ENCODE measurements at places on chromosomes 11 and 22.

- DNase-seq: no peak
Measured at GRCh38 chr11:64746486-64746885, 2.5 kb upstream of the RASGRP2 start.

GRCh38 chr11:86219311-86220193 lies 25.0 kb upstream of the EED start:
- no peak for DNase-seq

DNA sequence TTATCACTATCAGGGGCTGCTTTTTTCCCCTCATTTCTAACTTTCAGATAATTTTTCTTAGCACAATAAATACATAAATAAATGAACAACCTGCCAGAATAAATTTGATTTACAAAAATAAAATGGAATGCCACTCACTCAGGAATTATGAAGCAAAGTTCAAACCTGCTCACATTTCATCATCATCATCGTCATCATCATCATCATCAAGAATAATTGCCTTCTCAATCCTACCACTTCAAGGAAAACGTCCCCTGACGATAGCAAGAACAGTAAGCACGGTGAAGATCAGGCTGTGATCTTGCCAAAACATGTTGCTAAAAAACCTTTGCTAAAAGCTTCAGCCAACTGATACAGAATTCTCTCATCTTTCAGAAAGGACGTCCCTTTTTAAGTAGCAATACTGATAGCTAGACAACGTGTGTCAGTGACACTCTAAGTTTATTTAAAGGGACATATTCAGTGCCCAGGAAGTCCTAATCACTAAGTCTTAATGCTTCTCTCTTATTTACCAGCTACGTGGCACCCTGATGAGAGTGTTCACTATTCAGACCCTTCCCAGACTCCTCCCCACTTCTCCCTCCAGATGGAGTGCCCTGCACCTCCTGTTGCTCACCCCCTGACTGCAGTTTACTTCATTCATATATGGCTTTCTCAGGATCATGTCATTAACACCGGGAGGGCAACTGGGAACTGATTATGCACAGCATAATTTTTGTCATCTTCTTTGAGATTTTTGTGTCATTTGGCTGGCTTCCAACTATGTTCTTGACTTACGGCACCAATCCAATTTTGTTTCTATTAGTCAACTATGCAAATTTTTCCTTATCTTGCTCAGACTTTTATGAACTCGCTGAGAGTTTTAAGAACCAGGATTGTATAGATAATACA lies 200.1 kb upstream of the GUCY1A2 start:
- no peak for DNase-seq

- DNase-seq: no peak
Measured at GRCh38 chr22:47139013-47139789, 376.8 kb downstream of the TBC1D22A start.

GRCh38 chr22:23402275-23403151 lies 177.6 kb downstream of the IGLL1 start:
- peak; percentile 77 for DNase-seq

GRCh38 chr11:122209619-122210366 lies 93.8 kb upstream of the BLID start:
- DNase-seq: no peak

GRCh38 chr22:22616636-22617035 lies 27.8 kb upstream of the GGTLC2 start:
- no peak for DNase-seq

DNA sequence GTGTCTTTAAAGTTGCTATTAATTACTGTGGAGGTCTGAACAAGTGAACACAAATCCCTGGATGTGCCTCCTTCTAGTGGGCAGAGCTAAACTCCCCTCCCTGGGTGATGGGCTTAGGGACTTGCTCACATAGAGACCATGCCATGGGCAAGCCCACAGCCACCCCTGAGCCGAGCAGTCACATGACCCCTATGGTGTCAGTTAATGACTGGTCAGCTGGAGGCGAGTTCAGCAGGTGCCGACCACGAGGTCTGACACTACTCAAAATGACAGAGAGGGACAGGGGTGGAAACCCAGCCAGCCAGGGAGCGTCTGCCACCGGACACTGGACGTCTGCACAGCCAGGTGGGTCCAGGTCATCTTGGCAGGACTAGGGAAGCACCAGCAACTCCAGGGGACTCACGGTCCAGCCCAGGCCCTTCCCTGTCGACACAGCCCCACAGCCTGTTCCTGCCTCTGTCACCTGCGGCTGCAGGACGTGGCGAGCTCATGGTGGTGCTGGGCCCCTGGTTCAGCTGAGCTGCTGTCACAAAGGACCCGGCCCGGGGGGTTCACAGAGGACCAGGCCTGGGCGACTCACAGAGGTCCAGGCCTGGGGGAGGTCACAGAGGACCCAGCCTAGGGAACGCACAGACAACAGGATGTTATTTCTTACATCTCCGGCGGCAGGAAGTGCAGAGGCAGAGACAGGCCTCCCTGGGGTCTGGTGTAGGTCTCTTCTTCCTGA lies 135.0 kb downstream of the BRD1 start:
- DNase-seq: no peak

- no peak for DNase-seq
Measured at GRCh38 chr11:75946531-75947530, 131.8 kb downstream of the UVRAG start.

- no peak for DNase-seq
Measured at GRCh38 chr11:114163229-114163631, 103.7 kb downstream of the ZBTB16 start.

DNA sequence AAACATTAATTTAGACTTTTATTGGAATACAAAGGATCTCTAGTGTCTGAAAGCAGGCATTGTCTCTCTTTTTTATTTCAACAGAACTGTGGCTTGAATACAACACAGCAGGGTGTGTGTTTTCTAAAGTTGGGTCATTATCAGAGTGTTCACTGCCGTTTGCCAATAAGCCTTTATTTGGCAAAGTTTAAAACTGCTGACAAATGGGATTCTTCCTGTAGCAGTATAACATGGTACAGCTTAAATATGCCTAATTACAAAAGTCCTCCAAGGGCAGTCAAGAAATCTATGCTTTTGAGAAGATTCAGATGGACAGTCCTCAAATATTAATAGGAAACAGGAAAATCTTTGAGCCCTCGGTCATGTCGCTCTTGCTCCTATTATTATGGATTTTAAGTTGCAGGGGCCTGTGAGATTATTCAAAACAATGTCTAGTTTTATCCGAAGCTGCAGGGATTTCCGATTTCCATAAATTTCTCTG lies 199.9 kb downstream of the MAML2 start:
- DNase-seq: no peak

DNA sequence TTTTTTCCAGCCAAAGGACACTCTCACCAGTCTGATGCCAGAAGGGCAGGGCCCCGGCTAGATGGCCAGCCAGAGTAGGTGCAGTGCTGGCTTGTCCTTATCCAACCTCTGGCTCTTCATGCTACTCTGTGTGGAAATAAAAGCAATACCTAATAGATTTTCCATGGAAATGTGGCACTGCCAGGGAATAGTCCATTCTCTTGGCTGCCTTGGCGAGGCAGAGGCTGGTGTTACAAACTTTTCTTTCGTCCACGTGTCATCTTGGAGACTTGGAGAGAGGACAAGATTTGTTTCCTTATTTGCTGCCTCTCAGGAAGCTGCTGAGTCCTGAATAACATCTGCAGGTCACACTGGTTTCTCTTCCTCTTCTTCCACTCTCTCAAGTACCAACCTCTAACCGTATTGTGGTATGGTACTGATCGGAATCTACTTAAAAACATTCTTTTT lies 17.2 kb upstream of the C1QTNF4 start:
- DNase-seq: no peak

DNA sequence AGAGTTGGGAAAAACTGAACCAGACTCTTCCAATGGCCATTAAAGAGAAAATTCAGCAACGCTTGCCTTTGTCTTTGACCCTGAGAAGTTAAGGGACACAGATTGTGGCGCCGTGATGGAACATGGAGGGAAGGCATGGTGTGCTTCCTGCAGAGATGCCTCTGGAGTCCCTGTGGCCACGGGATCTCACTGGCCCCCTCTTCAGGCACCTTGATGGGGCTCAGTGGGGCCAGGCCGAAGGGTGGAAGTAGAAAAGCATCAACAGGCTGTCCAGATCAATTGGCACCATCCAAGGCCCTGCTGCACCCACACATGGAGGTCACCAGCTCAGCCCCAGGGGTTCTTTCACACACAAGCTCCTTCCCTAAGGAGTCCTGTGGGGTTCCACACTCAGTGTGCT lies 42.9 kb downstream of the MORC2 start:
- no peak for DNase-seq

DNA sequence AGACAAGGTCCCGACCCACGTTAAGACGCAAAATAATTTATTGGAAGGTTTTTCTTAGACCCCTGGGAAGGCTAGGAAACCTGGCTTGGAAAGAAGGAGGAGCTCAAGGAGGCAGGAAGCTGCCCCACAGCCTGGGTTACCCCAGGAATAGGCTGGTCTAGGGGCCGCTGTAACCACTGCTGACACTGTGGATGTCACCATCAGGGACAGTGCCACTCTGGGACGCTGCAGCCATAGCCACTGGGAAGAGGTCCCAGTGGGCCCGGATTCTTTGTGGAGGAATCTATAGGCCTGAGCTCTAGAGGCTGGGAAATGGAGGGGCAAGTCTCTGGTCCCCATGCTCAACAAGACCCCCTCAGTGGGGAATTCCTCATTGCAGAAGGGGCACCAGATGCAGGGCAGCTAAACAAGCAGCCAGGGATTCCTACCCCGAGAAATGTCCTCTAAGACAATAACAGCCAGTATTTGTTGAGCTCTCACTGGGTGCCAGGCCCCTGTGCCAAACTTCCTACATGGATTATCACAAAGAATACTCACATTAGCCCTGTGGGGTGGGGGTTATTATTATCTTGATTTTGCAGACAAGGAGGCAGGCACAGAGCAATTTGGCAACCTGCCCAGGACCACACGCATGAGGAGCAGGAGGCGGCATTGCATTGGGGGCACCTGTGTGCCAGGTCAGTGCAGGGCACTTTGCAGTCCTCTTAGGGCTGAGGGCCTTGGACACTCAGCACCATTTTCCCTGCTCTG lies 19.5 kb upstream of the CHKA start:
- no peak for DNase-seq

- no peak for DNase-seq
Measured at GRCh38 chr22:30306627-30307011, 17.3 kb upstream of the CASTOR1 start.

GRCh38 chr22:32646476-32646875 lies 155.0 kb upstream of the TIMP3 start:
- no peak for DNase-seq

- DNase-seq: no peak
Measured at GRCh38 chr22:48819232-48819631, 1008.4 kb downstream of the BRD1 start.

DNA sequence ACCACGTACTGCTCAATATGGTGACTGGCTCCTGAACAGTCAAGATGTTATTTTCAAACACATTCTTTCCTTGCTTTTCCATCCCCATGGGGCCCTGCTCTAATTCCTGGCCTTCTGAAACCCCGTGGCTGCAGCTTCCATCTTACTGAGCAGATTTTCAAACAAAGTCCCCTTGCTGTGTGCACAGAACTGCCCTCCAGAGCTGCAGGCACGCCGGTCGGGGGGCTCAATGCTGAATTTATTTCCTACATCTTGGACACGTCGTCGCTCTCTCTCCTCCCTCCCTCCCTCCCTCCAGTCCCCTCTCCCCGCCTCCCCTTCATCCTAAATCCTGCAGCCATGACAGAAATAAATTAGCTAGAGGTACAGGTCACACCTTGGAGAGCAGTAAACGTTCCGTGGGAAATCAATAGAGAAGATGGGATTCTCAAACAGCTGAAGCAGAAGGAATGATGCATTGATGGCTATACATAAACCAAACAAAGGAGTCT lies 243.1 kb upstream of the BLID start:
- no peak for DNase-seq

GRCh38 chr22:29330291-29330690 lies 14.8 kb upstream of the RASL10A start:
- no peak for DNase-seq

DNA sequence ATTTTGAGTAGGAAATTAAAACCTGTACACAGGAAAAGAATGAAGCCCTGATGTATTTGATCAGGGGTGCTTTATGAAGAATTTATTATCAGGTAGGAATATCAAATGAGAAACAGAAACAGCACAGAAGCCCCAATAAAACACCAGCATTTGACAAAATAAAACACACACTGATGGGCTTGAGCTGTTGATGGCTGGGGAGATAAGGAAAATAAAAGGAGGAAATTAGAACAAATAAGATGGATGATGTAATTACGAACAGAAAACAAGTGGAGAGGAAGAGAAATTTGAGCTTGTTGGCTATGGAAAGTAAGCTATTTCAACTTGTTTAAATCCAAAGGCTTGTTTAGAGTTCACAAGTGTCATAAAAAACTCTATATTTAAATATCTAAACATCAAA lies 213.7 kb downstream of the CADM1 start:
- no peak for DNase-seq

GRCh38 chr22:32743046-32743445 lies 58.5 kb upstream of the TIMP3 start:
- DNase-seq: no peak

DNA sequence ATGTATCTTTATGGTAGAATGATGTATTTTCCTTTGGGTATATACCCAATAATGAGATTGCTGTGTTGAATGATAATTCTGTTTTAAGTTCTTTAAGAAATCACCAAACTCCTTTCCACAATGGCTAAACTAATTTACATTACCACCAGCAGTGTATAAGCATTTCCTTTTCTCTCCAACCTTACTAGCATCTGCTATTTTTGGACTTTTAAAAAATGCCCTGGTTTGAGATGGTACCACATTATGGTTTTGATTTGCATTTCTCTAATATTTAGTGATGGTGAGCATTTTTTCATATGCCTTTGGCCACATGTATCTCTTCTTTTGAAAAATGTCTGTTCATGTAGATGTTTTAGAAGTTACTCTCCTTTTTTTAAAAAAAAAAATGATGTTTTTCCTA lies 142.0 kb downstream of the METTL15 start:
- DNase-seq: no peak

DNA sequence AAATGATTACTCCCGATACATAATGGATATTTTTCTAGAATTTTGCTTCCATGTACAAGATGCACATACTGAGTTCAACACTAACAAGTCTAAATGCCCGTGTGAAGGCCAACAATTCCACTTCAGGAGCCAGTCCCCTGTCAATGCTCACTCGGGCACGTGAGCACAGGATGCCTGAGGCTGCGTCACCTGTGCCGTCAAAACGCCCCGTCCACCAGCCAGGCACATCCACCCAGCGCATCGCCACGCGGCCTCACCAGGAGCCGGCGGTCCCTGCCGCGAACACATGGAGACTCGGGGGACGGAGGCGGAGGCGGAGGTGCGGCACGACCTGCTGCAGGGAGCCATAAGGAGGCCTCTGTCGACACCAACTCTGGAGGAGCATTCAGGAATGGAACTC lies 9.8 kb downstream of the TOLLIP start:
- no peak for DNase-seq

GRCh38 chr22:45540122-45540521 lies 37.4 kb downstream of the FBLN1 start:
- no peak for DNase-seq

DNA sequence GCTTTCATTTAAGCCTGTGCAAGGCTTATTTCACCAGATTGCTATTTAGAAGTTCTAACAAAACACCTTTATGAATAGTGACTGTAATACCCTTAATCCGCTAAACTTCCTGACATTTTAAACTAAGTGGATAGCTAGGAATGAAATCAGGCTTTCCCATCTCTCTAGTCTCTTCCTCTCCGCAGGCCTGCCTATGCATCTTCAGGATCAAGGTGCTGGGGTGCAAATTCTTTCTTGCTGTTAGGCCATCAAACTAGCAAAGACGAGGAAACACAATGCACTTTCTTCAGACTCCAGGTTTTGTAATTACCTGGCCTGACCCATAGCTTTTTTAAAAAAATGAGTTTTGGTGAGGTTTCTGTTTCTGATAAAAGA lies 149.4 kb downstream of the DBX1 start:
- DNase-seq: no peak
